ENCODE measurements at places on chromosomes 16 and 17.
A peak's percentile ranks its signal among the peaks of the same experiment; 100 is the strongest.

GRCh38 chr17:55757659-55758058 is 6.8 kb downstream of the PCTP start:
- no peak for DNase-seq

DNA sequence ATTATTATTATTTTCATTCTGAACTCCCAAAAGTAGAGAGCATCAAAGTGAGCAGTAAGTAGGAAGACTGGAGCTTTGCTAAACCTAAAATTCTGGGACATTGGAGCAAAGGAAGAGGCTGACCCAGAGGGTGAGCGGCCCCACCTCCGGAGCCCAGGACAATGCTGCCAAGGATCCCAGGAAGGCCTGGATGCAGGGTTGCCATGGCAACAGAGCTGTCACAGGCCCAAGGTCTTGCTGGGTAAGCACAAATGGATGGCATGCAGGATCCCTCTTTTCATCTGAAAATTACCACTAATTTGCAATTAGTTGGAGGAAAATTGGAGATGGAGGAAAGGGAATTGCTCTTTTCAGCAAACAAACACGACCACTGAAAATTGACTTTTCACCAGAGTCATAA is 457.9 kb upstream of the CDH5 start:
- no peak for DNase-seq

DNA sequence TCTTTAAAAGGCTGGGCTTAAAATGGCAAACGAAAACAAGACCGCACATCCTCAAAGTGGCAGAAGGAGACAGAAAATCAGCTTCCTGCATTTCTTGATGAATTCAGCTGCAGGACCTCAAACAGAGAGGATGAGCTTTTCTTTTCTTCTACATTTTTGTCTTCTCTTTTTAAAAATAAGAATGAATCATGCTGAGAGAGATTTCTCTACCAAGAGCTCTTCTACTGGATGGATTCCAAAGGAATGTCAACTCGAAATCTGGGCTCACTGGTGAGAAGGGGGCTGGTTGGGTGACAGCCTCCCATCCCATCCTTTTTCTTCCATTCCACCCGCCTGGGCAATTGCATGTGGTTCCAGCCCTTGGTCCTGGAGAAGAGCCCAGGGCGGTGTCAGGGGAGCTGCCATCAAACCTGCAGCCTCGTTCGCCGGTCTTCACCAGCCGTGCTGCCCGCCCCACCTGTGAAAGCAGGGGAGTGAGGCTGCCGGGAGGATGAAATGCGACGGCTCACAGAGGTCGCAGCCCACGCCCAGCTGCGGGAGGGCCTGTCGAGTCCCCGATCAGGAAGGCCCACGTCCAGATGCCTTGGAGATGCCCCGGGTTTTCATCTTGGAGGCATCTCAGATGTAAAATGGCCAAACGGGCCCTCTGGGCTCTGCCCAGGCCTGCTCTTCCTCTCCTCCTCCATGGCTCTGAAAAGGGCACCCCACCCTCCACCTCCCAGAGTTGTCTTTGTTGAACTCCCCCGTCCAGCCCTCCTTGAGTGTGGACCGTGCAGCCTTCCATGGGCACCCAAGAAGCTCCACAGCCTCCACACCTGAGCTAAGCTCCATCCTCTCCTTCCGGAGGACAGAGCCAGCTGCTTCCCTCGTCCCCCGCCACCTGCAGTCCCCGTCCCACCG is 121.9 kb downstream of the FOXL1 start:
- DNase-seq: no peak

DNA sequence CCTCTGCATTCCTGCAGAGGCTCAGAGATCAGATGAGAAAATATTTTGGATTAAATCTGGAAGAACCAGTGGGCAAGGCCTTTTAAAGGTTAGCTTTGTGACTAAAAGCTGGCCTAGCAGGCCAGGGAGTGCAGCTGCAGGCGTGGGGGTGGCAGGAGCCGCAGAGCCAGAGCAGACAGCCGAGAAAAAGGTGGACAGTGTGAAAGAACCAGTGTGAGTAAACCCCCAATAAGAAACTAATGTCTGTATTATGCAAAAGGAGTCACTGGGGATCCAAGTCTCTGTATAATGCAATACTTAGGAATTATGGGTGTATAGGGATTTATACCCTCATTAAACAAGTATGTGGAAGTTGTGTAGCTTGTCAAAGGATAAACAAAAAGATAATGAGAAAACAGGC is 21.4 kb upstream of the SPACA3 start:
- no peak for DNase-seq

GRCh38 chr17:49454050-49454449 is 39.4 kb upstream of the PHB1 start:
- DNase-seq: no peak

DNA sequence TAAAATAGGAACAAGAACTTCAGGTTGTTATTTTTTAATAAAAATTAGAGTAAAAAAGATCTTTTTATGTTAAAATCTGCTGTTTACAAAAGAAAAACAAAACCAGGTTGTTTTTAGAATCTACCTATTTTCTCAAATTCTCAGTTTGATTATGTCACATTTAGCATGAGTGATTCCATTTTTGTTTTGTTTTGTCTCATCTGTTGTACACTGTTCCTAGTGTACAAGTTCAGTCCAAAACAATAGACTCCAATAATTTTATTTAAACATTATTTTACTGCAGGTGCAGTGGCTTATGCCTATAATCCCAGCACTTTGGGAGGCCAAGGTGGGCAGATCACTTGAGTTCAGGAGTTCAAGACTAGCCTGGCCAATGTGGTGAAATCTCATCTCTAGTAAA is 2142.7 kb downstream of the TP53TG3F start:
- DNase-seq: no peak

GRCh38 chr17:21213638-21214014 is 335 bp downstream of the TMEM11 start:
- DNase-seq: peak; percentile 4

- DNase-seq: no peak
Measured at GRCh38 chr17:14296166-14296910, 4.5 kb upstream of the HS3ST3B1 start.

DNA sequence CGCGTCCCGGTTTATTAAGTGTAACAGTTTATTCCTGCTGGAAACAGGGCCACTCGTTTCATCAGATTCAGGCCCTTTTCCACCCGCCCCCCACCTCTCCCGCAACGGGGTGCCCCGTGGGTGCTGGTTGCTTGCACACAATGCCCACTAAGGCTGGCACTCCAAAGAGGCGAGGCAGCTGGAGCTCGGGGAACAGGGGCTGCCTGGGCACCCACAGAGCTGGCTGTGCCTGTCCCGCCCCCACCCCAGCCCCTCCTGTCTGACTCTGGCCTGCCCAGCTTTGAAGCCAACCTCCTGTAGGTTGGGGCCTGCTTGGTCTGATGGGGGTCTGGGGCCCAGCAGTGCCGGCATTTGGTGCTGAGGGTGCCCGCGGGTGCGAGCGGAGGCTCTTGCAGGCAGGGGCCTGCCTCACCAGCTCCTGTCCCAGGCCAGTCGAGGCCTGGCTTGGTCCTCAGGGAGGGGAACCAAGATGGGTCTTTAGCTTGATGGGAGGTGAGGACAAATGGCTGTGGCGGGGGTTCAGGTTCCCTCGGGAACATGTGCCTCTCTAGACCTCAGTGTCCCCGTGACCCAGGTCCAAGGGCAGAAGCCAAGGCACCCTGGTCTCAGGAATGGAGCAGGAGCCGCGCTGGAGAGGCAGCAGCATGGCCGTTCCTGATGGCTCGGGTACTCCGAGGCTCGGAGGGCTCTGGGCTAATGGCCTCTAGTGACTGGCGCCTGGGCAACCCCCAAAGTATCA is 20.1 kb downstream of the MYBBP1A start:
- no peak for DNase-seq
